ENCODE measurements at places on chromosomes 5 and 9.

DNA sequence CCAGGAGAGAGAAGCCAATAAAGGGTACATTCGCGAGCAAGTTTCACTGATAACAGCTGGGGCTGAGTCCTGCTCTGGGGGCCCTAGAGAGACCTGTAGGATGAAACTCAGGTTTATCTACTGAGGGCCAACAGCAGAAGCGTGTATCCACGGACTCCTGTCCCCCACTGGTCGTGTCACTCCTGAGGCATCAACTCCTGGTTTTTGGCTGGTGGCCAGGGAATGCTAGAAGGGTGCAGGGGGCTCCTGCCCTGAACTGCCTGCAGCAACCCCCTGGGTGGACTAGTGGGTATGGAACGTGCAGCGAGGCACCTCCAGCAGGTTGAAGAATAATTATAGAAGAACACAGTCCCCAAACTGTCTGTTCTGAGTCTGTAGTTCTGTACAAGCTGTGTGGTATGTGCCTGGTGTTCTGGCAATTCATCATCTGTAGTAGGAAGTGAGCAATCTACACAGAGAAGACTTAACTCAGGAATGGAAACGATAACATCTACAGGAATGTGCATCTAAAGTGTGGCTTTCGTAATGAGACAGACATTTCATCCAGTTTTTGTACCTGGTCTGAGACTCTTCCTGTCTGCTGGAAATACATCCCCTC, 64.5 kb upstream of the GNA14 start:
- no peak for DNase-seq

DNA sequence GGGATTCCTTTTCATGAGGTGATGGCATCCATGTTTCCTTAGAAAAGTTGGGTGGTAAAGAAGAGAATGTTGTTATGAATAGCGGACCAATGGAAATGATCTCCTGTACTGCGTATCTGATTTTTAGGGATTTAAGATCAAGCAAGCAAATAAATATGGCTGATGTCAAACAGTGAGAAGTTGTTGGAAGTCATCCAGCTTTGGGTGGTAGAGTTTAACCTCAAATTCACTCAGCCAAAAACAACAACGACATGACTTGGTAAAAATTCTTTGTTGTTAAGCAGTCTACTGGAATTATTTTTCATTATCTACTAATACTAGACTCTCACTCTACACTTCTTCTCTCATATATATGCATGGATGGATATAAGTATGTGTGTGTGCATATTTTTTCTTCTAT, 426.5 kb downstream of the CTNND2 start:
- no peak for DNase-seq

DNA sequence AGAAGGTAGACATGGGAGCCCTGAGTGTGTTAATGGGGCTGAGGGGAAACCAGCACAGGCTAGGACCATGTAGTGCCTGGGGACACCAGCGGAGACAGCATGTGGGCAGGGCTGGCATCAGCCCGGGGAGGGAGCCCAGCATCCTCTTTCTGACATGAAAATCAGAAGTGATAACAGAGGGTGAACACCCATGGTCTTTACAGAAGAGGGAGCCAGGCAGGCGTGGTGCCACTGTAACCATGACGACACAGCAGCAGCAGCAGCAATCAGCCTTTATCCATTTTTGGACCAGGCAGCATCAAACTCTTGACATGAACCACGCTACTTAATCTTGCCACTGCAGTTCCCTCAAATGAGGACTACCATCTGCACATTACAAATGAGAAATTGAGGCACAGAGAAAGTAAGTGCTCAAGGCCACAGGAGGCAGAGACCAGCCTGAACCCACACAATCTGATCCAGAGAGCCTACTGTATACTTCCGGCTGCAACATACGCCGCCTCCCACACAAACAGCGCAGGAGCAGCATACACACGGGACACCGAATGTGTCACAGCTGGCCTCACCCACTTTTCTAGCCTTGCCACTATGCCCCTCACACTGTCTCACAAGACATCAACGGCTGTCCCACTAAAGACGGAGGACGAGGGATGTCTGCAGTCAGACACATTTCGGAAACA, 23.8 kb downstream of the CAMSAP1 start:
- DNase-seq = no peak

DNA sequence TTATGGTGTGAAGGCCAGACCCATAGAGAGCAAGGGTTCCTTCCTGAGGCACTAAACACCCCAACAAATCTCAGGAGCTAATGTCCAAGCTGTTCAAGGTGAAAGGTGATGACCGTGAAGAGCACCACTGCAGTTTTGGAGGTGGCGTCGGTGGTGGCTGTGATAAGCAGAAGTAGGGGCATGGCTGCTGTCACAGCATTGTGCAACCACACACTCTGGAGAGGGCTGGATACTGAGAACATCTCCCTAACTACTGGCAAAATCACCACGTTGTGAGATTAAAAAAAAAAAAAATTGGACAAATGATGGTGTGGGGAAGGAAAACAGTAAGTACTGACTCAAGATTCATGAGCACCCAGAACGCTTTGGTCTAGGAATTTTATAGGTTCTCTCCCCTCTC, 156.5 kb downstream of the PJA2 start:
- no peak for DNase-seq

- DNase-seq = no peak
These were observed 245.3 kb downstream of the OSTF1 start for GRCh38 chr9:75333624-75334023.

DNA sequence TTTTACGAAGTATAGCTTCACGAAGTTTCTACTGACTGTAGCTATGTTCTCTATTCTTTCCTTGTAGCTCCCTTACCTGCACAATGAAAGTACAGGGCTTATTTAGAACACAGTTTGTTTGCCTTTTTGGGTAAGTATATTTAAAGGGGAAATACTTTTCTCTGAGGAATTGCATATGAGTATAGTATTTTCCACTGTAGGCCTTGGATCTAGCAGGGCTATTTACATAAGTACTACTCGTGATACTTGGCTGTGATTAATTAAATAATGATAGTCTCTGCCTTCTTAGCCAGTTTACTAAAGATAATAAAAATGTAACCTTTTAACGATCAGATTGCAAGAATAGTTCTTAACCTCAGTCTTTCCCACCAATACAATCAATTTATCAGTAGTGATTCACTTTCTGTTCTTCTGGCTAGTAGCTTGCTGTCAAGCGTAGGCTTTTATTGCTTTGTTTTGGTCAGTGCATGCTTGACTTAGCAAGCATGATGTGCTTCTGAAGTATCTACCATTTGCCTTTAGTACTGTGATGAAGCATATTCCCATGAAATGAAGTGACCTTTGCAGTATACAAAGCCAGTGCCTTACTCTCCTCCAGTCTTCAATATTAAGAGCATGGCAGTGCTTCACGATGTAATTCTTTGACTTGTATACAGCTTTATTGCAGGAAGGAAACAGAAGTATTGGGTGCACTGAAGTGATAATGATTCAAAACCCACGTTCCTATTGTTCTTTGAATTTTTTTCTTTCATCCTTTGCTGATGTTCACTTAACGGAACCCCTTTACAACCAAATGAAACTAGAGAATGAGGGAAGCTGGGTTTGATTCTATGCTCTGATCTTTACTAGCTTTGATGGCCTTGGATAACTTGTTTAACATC, 64.2 kb downstream of the SLC44A1 start:
- no peak for DNase-seq

GRCh38 chr5:113053511-113053995, 77.0 kb downstream of the DCP2 start:
- DNase-seq = no peak

DNA sequence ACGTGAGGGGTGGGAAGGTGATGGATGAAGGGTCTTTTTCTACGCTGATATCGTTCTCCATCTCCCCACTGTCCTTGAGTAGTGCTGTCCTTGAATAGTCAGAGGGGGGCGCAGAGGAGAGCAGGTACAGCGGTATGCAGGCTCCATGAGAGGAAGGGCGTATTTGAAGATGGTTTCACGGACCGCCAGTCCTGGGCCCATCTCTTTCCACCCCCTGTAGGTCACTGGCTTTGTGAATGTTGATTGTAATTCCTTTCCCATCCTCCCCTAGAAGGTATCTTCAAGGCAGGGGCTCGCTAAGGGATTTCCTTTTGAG, 40.8 kb upstream of the DAB2IP start:
- DNase-seq = no peak

GRCh38 chr9:71638627-71639026, 129.7 kb downstream of the CEMIP2 start:
- DNase-seq = no peak

GRCh38 chr5:74248576-74248975, 392.0 kb downstream of the ENC1 start:
- no peak for DNase-seq

DNA sequence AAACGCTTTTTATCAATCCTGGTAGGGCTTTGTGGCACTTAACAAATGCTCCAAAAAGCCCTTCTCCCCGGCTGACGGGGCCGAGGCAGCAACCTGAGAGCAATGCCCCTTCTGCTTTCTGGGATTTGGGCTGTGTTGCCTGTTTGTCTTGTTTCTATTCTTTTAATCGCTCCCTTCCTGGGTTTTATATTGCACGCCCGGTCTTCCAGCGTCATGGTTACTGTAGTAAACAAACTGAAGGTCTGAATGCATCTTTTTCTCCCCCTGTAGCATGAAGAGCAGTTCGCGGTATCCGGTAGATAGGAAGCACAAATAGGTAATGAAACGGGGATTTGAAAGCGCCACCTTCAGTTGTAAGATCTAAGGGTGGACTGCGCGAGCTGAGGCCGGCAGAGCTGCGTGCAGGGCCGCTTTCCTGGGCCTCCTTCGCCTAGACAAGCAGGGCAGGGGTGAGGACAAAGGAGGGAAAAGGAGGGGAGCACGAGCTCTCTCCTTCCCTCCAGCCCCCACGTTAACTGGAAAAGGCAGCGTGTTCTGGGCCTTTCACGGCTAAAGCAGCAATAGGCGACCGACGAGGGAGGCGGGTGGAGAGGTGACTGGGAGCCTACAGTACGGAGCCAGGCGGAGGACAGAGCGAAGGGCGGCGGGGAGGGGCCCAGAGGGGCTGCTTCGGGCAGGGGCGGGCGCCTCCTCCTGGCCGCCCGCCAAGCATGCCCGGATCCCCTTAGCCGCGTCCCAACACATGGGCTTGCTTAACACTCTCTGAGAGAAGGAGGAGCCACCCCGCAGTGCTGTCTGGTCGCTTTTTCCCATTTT, 49.3 kb upstream of the ZNF366 start:
- peak; percentile 72 for DNase-seq

DNA sequence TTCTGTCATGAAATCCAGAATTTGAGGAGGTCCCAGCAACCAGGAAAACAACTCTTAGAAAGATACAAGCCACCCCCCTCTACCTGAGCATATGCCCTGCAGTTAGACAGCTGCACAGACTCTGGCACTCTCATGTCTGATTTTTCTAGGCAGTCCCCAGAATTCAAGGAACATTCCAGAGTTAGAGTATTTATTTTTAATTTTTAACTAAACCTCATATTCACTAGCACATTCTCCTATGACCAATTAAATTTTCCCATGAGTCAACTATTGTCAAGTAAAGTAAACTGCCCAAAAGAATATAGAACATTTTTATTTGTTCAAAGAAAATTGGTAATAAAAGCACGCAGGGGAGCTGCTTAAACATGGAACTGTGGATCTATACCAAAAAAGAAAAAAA, 490.5 kb upstream of the SEMA6A start:
- no peak for DNase-seq

GRCh38 chr5:38718771-38719391, 126.9 kb upstream of the OSMR start:
- DNase-seq = no peak

GRCh38 chr5:63233361-63233760, 654.7 kb downstream of the LRRC70 start:
- no peak for DNase-seq

GRCh38 chr5:157530226-157530972, 45.2 kb downstream of the ADAM19 start:
- DNase-seq = no peak

GRCh38 chr5:45491368-45491767, 204.8 kb downstream of the HCN1 start:
- DNase-seq = no peak

GRCh38 chr9:113580041-113580953, 116.8 kb downstream of the RGS3 start:
- DNase-seq = peak; percentile 89

DNA sequence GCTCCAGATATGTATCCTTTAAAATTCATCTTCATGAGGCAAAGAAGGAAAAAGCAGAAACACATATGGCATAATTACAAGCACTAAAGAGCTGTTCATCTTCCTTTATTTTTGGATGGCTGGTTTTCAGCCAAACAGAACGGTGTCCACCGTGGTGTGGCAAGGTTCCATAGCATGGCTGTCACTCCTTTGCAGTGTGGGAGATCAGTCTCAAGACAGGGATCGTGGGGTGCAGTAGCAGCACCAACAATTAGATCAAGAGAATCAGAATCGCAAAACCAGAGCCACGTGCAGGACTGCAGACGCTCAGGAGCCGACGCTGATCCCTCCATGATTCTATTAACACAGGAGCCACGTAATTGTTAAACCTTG, 79.5 kb downstream of the SEMA4D start:
- no peak for DNase-seq

- no peak for DNase-seq
These were observed 169.3 kb downstream of the DCP2 start for GRCh38 chr5:113145757-113146387.

DNA sequence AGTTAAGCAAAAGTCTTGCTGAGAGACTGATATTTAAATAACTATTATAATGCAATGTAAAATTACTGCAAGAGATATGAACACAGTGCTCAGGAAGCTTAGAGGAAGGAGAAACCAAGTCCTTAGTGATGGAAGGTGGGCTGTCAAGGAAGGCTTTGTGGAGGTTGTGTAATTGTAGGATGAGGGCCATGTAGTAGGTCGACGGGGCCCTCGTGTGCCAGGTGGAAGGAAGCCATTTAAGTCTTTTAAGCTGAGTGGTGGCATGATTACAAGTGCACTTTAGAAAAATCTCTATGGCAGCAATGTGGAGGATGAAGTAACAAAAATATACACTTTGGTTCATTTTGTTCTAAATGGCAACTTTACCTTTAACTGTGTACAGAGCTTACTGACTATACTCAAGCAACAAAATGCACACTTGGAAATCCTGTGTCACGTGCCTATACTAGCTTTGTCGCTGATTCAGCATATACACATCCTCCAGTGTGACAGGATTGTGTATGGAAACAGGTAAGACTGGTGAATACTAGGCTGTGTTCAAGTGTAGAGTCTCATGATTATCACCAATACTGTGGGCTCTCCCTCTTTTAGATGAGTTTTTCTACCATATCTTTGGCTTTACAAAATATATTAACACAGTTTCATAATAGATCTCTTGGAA, 78.6 kb downstream of the TMC1 start:
- no peak for DNase-seq

GRCh38 chr9:130263601-130264413, 1.8 kb upstream of the HMCN2 start:
- DNase-seq = no peak
